ENCODE measurements at places on chromosomes 11 and 22. TPM values are rescaled to one million over a fixed set of nuclear protein-coding genes. Genes with fewer than 3 reads are reported as not detected.

DNA sequence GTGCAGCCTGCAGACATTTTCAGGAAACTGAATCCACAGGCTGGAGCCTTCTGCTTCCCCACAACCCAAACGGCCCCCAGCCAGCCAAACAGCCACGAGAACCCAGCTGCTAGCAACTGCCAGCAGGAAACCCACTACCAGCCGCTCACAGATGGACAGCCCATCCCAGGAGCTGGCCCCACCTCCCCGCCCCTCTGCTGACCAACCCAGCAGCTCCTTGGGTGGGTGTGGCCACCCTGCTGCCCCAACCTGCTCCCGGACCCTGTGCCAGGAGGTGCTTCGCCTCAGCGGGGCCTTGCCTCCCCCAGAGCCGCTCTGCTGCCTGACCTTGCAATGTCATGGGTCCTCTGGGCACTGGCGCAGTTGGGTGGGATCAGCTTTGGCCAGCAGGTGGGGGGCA lies 8.2 kb upstream of the CCDC188 start:
- H3K27me3 ChIP-seq = no peaks in the 10 kb centered on the region
- H3K4me3 ChIP-seq = no peak overlapping the region
- DNase-seq = no peak
- no peaks in the 10 kb centered on the region for H3K4me1 ChIP-seq

The CBX7 gene
- total RNA-seq = 10.4 TPM

The TIMP3 gene
- 1,244 TPM for total RNA-seq

The UBTFL1 gene
- not detected for total RNA-seq

- no peak overlapping the region for H3K4me3 ChIP-seq
- H3K36me3 ChIP-seq = no peaks in the 10 kb centered on the region
- no peaks in the 10 kb centered on the region for H3K27me3 ChIP-seq
- DNase-seq = peak; percentile 80
- H3K27ac ChIP-seq = peak overlapping the region; percentile 47
Measured at GRCh38 chr22:45127866-45128265, 35.9 kb upstream of the NUP50 start.

The DRD2 gene
- not detected for total RNA-seq

The C11orf86 gene
- total RNA-seq = not detected

The HTR3A gene
- total RNA-seq = not detected

The SMTNL1 gene
- not detected for total RNA-seq

The OR2AG2 gene
- total RNA-seq = 0.25 TPM

The PRAME gene
- total RNA-seq = not detected

The NTM gene
- 25.9 TPM for total RNA-seq

GRCh38 chr11:111777094-111778046 lies 11.2 kb upstream of the PPP2R1B start:
- no peaks in the 10 kb centered on the region for H3K36me3 ChIP-seq
- H3K4me3 ChIP-seq = no peak overlapping the region
- H3K27ac ChIP-seq = no peak overlapping the region
- 0 out of 2 replicates have a peak, but pooled peaks cover 8% of the 10 kb centered on the region for H3K4me1 ChIP-seq
- no peaks in the 10 kb centered on the region for H3K27me3 ChIP-seq

The OLFML1 gene
- not detected for total RNA-seq

DNA sequence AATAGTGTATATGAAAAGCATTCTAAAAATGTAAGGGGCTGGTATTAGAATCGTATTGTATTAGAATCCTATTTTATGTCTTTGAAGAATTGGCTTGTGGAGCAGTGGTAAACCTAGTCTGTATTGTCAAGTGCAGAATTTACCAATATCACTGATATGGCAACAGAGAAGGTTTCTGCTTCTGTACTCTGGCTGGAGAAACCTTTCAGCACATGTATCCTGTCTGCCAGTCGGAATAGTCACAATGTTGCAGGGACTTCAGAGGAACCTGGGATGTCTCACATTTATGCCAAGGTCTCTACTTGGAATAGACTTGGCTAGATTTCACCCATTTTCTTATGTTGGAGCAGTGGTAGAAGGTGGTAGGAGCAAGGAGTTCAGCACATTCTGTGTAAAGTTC lies 4.4 kb downstream of the MTMR3 start:
- no peak overlapping the region for H3K4me3 ChIP-seq
- DNase-seq = no peak
- no peaks in the 10 kb centered on the region for H3K27me3 ChIP-seq
- H3K27ac ChIP-seq = no peak overlapping the region

The TEX54 gene
- not detected for total RNA-seq

The SRPRA gene
- total RNA-seq = 142 TPM

GRCh38 chr22:27805841-27806240 lies 4.3 kb upstream of the MN1 start:
- DNase-seq = no peak
- no peaks in the 10 kb centered on the region for H3K27me3 ChIP-seq
- H3K27ac ChIP-seq = no peak overlapping the region
- H3K4me3 ChIP-seq = no peak overlapping the region

- H3K27ac ChIP-seq = no peak overlapping the region
- H3K36me3 ChIP-seq = no peaks in the 10 kb centered on the region
- 0 out of 2 replicates have a peak, but pooled peaks cover 3% of the 10 kb centered on the region for H3K4me1 ChIP-seq
- H3K27me3 ChIP-seq = no peaks in the 10 kb centered on the region
- no peak for DNase-seq
Measured at GRCh38 chr11:93922830-93923229, 72.4 kb upstream of the VSTM5 start.

DNA sequence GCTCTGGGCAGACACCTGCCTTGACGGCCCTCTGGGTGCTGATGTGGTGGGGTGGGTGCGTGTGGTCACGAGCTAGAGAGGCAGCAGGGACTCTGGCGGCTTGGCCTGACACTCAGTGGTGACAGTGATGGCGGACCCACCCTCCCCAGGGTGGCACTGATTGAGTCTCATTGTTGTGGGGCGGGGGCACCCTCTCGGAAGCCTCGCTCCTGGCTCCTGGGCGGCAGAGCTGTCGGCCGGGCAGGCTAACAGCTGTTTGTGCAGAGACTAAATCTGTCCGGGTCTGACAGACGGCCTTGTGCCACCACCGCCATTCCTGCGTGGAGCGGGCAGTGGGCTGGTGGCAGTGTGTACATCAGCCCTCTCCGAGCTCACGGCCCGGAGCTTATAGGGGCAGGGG lies 15.6 kb downstream of the FLRT1 start:
- H3K4me3 ChIP-seq = no peak overlapping the region
- no peaks in the 10 kb centered on the region for H3K4me1 ChIP-seq
- no peaks in the 10 kb centered on the region for H3K27me3 ChIP-seq
- no peak for DNase-seq
- H3K27ac ChIP-seq = no peak overlapping the region
- H3K36me3 ChIP-seq = no peaks in the 10 kb centered on the region

DNA sequence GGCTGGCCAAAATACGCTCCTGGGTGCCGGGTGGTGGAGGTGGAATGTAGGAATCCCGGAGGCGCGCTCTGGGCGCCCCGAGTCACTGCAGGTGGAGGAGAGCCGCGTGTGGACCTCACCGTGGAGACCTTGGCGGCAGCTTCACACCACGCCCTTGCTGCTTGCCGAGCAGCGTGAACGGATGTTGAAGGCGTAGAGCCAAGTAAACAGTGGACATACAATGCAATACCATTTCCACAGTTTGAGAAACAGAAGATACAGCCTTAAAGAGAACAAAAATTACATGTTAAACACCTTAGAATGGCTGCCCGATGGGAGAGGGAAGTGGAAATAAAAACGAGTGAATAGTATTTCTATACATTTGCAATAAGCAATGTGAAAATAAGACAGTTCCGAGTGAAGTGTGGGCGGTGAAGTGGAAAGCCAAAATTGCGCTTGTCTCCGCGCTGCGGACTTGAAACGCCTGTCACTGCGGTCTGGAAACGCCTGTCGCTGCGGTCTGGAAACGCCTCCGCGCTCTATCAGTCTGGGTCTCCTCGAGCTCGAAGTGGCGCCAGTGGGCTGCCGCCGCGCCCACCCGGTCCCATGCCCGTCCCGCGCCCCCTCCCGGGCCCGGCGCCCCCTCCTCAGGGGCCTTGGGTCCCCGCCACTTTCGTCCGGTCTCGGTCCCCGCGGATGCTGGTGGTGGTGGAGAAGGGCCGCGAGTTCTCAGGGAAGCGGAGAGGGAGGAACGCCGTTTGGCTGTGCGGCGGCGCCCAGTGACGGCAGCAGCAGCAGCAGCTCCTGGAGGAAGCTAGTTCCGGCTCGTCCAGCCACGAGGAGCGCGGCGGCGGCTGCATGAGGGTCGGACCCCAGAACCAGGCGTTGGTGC lies 1.6 kb downstream of the NCR3LG1 start:
- H3K27ac ChIP-seq = peak overlapping the region; percentile 82
- peaks cover 9% of the 10 kb centered on the region for H3K4me1 ChIP-seq

DNA sequence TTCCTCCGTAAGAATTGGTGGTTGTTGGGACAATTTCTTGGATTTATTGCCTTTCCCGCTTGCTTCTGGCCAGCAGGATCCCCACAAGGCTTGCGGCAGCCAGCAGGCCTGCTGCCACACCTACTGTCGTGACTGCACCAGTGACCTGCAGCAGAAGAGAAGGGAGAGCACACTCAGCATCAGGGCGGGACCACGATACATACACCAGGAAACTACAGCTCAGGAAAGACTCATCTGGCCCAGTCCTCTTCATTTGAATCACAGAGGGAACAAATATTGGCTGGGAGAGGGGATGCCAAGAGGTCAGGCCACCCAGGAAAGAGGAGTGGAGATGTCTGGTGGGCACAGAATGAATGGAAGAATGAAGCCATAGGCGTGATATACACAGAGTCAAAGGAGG lies 10.3 kb downstream of the PLAAT2 start:
- H3K36me3 ChIP-seq = no peaks in the 10 kb centered on the region
- no peak overlapping the region for H3K27ac ChIP-seq
- no peak for DNase-seq
- H3K4me3 ChIP-seq = no peak overlapping the region
- peaks cover 6% of the 10 kb centered on the region for H3K27me3 ChIP-seq

The SPDYC gene
- not detected for total RNA-seq

The KRTAP5-2 gene
- not detected for total RNA-seq

The HSPB2 gene
- 0.38 TPM for total RNA-seq

GRCh38 chr11:130533871-130534270 lies 85.4 kb downstream of the ADAMTS15 start:
- H3K27me3 ChIP-seq = no peaks in the 10 kb centered on the region
- H3K36me3 ChIP-seq = no peaks in the 10 kb centered on the region
- H3K4me3 ChIP-seq = no peak overlapping the region
- H3K4me1 ChIP-seq = no peaks in the 10 kb centered on the region

The C11orf91 gene
- not detected for total RNA-seq

The CEND1 gene
- total RNA-seq = 2.8 TPM

The UCP3 gene
- total RNA-seq = 0.11 TPM

DNA sequence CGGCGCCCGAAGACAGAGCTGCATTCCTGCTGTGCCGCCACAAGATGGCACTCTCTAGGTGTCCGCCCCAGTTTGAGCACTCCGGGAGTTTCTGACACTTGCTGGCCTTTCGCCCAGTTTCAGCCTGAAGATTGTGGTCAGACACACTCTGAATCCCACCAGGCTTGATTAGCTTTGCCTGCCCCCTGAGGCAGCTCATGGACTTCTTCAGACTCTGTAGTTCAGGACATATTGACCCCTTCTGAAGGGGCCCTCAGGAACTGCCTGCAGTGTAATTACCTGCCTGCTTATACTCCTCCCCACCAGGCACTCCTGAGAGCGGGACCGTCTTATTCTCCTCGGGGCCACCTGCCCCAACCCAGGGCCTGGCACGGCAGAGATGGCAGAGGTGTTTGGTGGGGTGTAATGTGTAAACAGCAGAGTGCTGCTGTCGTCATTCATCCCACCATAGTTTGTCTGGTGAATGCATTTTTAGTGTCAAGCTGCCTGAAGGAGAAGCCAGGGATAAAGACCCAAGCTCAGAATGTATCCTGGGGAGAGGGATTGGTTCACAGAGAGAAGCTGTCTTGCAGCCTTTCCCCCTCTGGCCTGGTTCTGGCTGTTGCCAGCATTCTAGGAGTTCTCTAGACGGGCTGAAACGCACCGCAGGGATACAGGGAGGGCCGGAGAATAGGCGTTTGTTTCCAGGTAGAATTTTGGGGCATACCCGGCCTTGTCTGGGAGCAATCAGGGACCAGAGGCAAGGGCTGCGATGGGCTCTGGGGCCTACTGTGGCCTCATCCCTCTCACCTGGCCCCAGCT lies 46.4 kb downstream of the EIF3F start:
- H3K36me3 ChIP-seq = no peaks in the 10 kb centered on the region
- no peak overlapping the region for H3K27ac ChIP-seq
- no peaks in the 10 kb centered on the region for H3K4me1 ChIP-seq
- no peaks in the 10 kb centered on the region for H3K27me3 ChIP-seq

The OR8B12 gene
- not detected for total RNA-seq

DNA sequence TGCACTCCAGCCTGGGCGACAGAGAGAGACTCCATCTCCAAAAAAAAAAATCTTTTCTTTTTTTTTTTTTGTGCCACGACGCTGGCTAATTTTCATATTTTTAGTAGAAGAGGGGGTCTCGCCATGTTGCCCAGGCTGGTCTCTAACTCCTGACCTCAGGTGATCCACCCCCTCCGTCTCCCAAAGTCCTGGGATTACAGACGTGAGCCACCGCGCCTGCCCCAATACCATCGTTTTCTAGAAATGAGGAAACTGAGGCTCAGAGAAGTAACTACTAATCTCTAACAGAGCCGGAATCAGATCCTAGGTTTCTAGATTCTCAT lies 13.5 kb downstream of the SSH3 start:
- H3K27ac ChIP-seq = peak overlapping the region; percentile 37
- H3K4me3 ChIP-seq = peak overlapping the region; percentile 82
- H3K36me3 ChIP-seq = no peaks in the 10 kb centered on the region
- no peaks in the 10 kb centered on the region for H3K27me3 ChIP-seq
- no peak for DNase-seq

- H3K27ac ChIP-seq = no peak overlapping the region
- H3K4me1 ChIP-seq = peaks cover 13% of the 10 kb centered on the region
- H3K36me3 ChIP-seq = no peaks in the 10 kb centered on the region
- no peaks in the 10 kb centered on the region for H3K27me3 ChIP-seq
Measured at GRCh38 chr11:46521961-46522681, 71.7 kb downstream of the AMBRA1 start.

The ARHGAP8 gene
- total RNA-seq = 0.54 TPM

- no peaks in the 10 kb centered on the region for H3K4me1 ChIP-seq
- peaks cover 13% of the 10 kb centered on the region for H3K27me3 ChIP-seq
- DNase-seq = no peak
- H3K36me3 ChIP-seq = no peaks in the 10 kb centered on the region
- no peak overlapping the region for H3K27ac ChIP-seq
Measured at GRCh38 chr22:19674129-19674928, 40.0 kb upstream of the SEPTIN5 start.

The KCNE3 gene
- 0.11 TPM for total RNA-seq

GRCh38 chr11:102499931-102500330 lies 30.6 kb downstream of the MMP7 start:
- H3K4me1 ChIP-seq = peaks cover 5% of the 10 kb centered on the region
- no peak overlapping the region for H3K4me3 ChIP-seq
- no peaks in the 10 kb centered on the region for H3K36me3 ChIP-seq
- no peak for DNase-seq

DNA sequence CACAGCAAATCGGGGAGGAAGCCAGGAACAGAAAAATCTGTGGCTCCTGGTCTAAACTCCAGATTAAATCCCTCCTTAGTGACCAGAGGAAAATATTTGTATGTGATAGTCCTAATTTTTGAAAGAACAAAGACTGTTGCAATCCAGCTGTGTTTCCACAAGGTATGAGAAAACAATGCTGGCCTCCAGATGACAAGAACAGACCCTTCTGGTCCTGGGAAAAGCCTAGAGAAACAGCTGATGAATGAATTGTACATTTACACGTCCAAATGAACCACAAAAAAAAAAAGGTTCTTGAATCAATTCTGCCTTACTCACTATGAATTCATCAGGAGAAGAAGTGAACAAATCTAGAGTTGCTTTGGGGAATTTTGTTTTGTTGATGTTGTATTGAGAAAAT lies 63.7 kb downstream of the ETS1 start:
- H3K27ac ChIP-seq = peak overlapping the region; percentile 99
- peak; percentile 88 for DNase-seq
- H3K36me3 ChIP-seq = 0 out of 2 replicates have a peak, but pooled peaks cover 7% of the 10 kb centered on the region
- H3K27me3 ChIP-seq = no peaks in the 10 kb centered on the region
- peaks cover 33% of the 10 kb centered on the region for H3K4me1 ChIP-seq
- peak overlapping the region; percentile 99 for H3K4me3 ChIP-seq

Data from GM23248 (cell line).